CD4-positive, alpha-beta T cell treated with Interleukin-17A for 1 hour (primary cell): ENCODE measurements at places on chromosomes 1 and 21.
A peak's percentile ranks its signal among the peaks of the same experiment; 100 is the strongest.

- no peak for DNase-seq
Observed at GRCh38 chr1:154443274-154444013, 38.3 kb downstream of the IL6R start.

DNA sequence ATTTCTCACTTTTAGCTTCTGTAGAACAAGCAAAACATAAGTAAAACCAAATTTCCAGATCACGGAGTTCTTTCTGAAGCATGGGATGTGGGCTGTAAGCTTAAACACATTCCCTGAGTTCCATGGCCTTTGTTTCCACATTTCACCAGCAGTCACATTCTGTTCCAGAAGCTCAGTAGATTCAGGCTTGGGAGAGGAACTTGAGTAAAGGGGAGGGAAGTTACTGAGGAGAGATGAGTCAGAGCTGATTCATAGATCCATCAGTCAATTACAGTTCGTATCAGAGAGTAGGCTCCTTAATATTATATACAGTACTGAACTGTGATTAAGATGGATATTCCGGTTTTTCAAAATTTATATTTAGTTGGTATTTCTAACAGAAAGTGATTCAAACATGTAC is 614.3 kb downstream of the NCAM2 start:
- no peak for DNase-seq

GRCh38 chr1:176494436-176494835 is 31.5 kb downstream of the PAPPA2 start:
- no peak for DNase-seq

DNA sequence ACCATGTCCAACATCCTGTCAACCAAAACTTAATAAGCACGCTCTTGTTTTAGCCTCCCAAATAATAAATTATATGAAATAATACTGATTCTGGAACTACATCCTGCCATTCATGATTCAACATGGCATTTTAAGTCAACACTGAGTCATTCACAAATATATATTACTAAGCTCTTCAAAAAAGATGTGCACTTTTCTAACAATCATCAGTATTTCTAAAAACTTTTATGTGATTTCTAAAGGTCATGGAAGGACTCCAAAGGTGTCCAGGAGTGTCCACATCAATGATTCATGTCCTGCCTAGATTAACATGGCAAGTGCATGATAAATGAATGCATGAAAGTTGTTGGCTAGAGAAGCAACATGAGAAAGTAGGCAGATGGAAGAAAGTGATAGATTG is 51.6 kb downstream of the NEGR1 start:
- DNase-seq = no peak

GRCh38 chr1:55869065-55869464 is 653.9 kb upstream of the USP24 start:
- DNase-seq = no peak

DNA sequence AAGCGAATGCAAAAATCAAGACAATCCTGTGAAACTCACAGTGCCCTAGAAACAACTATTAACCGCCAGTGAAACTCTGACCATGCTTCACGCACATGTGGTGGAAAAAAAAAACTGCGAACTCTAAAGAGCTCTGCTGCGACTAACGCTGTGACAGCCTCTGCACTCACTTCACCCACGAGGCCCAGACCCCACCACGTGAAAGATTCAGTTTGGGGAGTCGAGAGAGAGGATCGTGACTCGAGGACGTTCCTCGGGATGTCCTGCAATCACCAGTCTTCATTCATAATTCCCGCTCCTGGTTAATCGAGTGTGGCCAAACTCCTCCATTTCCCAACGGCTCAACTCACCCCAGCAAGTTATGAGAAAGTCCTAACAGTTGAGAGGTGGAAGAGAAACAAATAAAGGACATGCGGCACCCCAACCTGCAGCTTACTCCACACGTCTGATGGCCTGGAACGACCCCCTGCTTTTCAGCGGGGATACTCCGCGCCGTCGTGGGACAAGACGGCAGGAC is 1.1 kb downstream of the SERBP1 start:
- peak; percentile 38 for DNase-seq

DNA sequence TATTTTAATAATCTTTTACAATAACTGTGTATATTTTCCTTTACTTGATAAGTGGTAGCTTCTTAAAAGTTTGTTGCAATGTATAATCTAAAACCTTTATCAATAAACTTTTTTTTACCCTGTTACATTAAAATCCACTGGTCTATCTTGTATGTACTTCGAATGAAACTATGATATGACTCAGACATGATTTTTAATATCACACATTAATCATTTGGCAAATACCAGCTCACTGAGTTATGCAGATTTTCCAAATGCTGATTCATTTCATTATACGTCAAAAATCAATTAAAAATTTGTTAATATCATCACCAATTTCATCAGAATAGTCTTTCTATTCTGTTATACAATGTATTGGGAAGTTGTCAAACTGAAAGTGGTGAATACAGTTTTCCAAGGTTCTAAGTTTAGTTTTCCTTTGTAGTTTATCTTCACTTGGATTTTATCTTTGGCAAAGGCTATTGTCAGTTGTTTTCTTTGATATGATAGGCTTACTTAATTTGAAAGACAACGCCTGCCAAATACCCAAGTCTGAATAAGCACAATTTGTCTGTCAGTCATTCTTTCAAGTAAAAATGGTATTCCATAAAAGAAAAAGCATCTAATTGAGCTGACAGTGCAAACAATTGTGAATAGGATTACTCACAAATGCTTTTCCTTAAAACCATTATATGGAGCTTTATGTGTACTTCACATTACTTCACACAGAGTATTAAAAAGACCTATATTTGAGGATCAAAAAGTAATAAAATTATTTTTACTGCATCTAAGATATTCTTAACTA is 127.0 kb downstream of the NME7 start:
- no peak for DNase-seq

DNA sequence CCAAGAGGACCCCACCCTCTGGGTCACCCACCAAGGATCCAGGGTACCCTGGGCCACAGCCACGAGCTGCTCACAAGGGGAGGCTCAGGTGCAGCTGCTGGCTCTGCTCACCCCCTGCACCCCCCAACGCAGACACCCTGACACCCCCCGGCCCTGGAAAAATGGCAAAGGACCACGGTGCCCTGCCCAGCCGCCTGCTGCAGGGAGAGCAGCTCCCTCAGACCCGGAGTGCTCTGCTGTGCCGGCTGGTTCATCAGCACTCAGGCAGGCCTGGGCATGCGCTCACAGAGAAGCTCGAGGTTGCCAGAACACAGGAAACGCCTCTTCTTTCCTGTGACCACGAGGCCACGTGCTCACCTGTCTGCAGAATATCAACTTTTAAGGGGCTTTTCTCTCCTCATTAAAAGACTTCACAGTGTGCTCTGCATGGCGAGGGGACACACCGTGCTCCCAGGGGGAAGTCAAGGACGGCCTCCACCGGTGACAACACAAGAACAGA is 4.3 kb upstream of the C1QTNF12 start:
- peak; percentile 70 for DNase-seq

DNA sequence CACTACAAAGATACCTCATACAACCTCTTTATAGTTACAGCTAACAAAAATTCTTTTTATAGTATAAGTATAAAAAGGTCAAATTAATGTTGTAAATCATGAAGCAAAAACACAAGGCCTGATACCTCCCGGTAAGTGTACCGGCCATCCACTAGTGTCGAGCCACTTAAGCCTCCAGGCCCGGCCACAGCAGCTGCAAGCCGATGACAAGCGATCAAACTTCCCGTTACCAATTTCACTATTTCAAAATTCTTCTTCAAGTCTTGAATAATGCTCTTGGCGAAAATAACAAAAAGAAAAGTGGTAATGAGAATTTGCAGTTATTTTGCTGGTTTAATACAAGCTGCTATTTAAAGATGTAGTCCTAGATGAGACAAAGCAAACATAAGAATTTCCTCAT is 67.6 kb downstream of the USP24 start:
- no peak for DNase-seq

- DNase-seq = no peak
Observed at GRCh38 chr1:243428617-243429342, 172.9 kb downstream of the SDCCAG8 start.

DNA sequence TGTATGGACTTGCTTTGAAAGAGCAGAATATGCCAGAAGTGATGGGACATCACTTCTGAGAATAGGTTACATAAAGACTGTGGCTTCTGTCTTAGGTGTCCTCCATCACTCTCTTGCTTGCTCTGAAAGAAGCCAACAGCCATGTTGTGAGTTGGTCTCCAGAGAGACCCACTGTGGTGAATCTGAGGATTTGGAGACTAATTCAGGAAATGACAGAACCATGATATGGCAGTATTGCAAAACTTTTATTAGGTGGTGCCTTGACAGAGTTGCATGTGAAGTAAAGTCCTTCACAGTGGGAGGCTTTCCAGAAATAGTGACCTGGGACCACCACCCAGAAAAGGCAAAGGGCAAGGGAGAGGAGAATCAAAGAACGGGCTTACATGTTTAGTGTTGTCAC is 628.6 kb downstream of the KCNT2 start:
- no peak for DNase-seq

- no peak for DNase-seq
Observed at GRCh38 chr1:203239081-203239480, 9.6 kb upstream of the CHIT1 start.

- DNase-seq = no peak
Observed at GRCh38 chr1:216216305-216216704, 206.9 kb downstream of the USH2A start.

DNA sequence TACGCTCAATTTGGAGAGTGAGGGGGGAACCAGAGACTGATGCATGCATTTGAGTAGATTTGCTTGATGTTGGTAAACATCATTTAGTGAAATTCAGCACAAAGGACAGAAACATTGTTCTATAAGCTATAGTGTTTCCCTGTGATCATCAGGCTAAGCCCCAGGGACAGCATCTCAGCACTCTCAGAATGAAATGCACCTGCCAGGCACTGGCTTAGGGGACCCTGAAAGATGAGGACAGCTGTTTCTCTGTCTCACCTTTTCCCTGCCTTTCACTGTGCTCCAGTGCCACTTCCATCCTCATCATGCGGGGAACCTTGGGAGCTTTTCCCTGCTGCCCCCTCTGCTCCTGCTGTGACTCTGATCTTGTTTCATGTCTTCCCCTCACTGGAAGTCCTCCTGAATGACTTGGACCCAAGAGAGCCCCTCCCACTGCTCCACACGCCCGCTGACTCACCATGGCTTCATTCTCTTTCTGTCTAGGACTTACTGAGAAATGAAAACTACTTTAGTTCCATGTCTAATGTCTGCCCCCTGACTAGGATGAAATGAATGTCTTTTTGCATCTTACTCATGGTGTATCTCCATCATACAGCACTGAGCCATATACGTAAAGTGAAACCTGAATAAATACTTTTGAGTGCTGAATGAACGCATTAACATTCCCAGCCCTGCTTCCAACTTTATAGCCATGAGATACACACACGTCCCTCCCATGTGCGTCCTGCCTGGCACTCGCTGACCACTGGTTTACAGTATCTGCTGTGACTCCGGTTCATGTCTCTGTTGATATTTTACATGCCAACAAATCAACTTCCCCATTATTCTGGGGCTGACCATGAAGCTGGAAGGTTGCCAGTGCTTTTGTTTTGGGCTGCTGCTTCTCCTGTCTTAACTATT is 182.0 kb downstream of the PCP4 start:
- no peak for DNase-seq

DNA sequence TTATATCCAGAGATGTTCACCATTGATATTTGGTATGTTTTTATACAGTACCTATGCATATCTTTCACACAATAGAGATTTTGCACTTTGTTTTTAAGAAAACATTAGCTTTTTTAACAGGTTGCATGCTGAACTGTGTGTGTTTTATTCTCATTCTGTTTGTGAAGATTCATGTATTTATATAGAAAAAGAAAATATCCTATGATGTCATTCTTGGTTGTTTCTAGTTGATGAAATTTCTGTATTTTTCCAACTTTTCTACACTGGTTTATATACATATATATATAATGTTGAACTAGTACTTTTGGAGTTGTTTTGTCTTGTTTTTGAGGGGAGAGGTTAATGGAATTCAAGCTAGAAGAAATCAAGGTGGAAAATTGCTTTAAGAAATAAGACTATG is 143.8 kb downstream of the MATN1 start:
- no peak for DNase-seq

DNA sequence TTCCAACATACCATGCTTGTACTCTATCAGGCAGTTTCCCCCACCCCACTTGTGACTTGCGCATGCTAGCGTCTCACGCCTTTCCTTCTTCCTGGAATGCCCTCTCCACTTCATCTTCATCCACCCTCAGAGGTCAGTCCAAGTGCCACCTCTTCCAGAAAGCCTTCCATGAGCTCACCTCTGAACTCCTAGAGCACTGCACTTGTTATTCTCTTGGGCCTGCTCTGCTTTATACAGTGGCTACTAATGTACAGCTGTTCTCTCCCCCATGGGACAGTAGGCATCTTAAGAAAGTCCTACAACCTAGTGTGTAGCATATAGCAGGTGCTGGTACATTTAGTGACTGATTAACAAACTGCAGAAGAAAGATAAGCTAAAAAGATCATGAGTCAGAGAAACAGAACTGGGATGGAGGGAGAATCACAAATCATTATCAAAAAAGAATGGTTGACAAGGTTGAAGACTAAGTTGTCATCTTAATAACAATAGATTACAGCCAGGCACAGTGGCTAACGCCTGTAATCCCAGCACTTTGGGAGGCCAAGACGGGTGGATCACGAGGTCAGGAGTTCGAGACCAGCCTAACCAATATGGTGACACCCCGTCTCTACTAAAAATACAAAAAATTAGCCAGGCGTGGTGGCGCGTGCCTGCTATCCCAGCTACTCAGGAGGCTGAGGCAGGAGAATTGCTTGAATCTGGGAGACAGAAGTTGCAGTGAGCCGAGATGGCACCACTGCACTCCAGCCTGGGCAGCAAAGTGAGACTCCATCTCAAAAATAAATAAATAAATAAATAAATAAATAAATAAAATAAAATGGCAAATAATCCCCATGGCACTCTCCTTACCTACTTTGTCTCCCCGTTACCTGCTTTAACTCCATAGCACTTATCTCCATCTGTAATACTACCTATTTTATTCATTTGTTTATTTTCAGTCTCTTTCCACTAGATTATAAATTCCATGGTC is 16.3 kb upstream of the TSPAN1 start:
- no peak for DNase-seq

DNA sequence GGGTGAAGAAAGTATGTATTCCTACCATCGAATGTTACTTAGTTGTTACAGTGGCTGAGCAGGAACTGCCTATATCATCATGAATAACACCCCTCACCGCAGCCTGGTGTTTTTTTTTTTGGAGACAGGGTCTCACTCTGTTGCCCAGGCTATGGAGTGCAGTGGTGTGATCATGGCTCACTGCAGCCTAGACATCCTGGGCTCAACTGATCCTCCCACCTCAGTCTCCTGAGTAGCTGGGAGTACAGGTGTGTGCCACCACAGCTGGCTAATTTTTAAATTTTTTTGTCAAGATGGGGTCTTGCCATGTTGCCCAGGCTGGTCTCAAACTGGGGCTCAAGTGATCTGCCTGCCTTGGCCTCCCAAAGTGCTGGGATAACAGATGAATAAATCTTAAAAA is 7.3 kb downstream of the PATJ start:
- no peak for DNase-seq

GRCh38 chr1:230191079-230191804 is 124.2 kb downstream of the GALNT2 start:
- peak; percentile 16 for DNase-seq
